H54 (cell line): ENCODE measurements at places on chromosomes 12 and 14.

DNA sequence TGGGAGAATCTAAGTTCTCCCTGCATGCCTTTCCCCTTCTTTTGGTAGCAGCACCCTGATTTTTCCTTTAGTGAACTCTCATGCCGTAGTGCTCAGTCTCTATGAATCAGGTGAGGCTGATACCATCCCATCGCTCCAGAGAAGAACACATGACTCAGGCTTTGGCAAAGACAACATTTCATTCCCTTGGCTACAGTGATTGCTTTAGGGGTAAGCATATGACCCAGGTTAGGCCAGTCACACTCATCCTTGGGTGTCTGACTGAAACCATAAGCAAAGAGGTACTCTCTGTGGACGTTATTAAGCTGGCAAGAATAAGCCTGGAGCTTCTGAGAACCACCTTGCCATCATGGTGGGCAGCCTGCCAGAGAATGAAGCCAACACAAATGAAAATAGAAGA, 141.8 kb downstream of the MYRFL start:
- no peak for DNase-seq

- no peak for DNase-seq
Measured at GRCh38 chr12:23703051-23703450, 246.4 kb downstream of the SOX5 start.

DNA sequence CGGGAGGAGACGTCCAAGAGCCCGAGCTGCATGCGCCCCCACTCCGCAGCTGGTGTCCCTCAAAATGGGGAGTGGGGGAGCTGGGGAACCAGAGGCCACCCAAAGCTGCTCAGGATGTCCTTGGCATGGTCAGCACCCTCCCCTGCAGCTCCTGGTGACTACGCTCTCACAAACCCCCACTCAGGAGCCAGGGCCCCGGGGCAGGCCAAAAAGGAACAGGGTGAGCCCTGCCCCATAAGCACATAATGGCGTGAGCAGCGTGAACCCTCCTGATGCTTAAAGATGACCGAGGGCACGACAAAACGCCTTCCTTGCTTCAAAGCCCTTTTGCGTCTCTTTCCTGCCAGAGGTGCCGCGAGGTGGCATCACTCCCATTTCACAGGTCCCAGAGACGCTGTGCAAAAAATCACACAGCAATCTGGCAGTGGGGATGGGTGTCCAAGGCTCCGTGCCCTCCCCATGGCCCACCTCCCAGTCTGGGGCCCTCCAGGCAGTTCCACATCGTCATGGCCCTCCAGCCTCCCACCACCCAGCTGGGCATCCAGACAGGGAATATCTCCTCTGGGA, 13.5 kb downstream of the NCOR2 start:
- no peak for DNase-seq

DNA sequence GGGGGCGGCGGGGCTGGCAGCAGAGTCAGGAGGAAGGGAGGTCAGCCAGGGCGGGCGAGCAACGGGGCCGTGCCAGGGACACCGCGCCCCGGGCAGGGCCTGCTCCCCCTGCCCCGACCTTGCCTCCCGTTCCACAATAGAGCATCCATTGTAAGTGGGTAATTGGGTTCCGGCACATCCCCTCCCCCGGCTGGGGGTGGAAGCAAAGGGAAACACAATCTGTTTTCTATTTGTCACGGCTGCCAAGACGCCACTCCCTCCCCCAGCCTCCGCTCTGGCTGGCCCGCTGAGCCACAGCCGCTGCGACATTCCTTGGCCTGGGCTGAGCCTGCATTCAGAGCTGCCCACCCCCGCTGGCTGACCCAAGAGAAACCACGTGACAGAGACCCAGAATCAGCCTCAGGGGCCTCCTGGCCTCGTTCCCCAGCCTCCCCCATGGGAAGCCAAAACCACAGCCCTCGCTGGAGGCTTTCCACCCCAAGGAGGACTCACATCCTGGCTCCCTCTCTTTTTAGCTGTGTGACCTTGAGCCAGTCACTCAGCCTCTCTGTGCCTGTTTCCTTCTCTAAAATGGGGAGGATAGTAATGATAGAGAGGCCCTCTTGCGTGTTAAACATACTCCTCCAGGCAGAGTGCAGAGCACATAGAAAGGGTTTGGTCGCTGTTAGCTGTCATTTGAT, 117.6 kb downstream of the SCARB1 start:
- peak; percentile 84 for DNase-seq
